ENCODE measurements at places on chromosomes 2 and 18.

DNA sequence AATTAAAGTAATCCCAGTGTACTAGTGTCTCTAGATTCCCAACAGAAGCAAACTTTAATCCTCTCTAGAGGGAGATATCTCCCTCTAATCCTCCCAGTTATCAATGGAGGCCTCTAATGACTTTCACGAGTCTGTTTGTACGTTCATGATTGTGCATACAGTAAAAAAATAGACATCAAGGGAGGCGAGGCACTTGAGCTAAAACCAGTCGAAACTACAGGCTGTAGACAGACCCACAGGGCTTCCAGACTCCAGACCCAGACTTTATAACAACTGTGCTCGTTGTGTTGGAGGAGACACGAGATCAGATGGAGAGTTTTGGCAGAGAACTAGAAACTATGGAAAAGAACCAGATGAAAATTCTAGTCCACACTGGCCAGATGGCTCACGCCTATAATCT lies 7.0 kb downstream of the DGKD start:
- DNase-seq: no peak

DNA sequence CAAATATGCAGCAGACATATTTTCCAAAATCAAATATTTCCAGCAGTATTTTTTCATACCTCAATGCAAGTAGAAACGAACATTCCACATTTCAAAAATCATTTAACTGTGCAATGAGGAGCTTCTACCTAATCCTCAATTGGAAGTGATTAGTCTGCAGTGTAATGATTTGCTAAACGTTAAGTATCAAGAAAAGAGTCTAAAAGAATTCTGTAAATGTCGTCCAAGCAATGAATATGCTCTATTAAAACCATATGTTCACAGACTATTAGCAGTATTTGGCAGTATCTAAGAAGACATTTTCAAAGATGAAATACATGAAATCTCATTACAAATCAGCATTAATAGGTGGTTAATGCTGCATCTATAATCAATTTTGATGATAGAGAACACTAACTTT lies 15.9 kb downstream of the DYM start:
- DNase-seq: no peak

DNA sequence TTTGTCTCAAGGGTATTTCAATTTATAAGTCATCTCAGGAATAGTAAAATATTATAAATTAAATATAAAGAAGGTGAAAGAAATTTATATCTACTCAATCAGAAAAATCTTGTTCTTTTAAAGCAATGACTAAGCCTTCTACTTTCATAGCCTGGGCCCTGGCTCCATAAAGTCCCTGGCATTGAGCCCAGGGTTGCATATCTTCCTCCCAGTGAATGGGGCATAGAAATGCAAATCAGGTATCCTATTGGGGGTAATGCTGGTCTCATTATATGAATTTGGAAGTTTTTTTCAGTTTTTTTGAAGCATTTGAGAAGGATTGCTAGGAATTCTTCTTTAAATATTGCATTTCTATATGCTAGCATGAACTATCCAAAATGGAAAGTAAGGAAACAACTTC lies 73.9 kb upstream of the MC2R start:
- DNase-seq: no peak

- DNase-seq: no peak
Observed at GRCh38 chr2:191516260-191516659, 161.7 kb upstream of the NABP1 start.

DNA sequence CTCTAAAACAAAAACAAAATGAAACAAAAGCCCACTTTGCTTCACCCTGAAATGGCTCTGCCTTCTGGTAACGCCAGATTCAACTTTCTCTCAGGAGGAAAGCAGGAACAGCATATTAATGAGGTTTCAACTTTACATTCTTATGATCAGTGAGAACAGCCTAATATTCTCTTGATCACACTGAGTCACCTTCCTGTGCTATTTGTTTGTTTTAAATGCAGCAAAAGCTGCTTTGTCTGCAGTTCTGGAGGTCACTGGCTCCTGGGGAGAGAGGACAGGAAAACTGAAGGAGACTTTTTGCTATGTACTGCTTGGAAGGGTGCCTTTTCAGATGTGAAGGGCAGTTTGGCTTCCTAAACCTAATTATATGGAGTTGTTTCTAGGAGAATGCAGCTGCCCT lies 48.1 kb downstream of the MAIP1 start:
- no peak for DNase-seq

- no peak for DNase-seq
Observed at GRCh38 chr2:145431181-145431951, 911.4 kb upstream of the ZEB2 start.
